AG04450 (cell line): ENCODE measurements at places on chromosomes 2 and 18.

DNA sequence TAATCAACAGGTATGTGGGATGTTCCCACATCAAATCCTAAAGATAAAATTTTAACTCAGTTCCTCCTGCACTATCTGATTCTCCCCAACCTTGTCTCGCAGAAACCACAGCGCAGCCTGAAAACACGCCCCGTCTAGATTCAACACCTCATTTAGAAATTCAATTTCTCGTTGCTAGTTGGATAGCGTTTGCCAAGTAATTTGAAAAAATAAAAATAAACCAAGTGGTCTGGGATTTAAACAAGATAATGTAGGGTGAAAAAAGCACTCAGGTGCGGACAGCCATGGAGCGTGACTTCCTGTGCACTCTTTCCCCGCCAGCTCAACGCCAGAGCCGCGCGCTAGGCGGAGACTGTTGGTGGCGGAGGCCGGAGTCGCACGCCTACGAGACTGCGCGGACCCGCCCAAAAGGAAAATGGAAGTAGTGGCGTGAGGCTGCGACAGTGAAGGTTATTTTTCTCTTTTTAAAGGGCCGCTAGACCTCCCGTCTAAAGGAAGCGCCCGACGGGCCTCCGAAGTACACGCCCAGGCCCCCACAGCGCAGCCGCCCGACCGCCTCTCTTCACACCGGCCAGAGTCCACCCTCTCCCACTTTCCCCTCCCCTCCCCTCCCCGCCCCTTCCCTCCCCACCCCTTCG is 615 bp upstream of the CCNT2 start:
- no peak for DNase-seq

DNA sequence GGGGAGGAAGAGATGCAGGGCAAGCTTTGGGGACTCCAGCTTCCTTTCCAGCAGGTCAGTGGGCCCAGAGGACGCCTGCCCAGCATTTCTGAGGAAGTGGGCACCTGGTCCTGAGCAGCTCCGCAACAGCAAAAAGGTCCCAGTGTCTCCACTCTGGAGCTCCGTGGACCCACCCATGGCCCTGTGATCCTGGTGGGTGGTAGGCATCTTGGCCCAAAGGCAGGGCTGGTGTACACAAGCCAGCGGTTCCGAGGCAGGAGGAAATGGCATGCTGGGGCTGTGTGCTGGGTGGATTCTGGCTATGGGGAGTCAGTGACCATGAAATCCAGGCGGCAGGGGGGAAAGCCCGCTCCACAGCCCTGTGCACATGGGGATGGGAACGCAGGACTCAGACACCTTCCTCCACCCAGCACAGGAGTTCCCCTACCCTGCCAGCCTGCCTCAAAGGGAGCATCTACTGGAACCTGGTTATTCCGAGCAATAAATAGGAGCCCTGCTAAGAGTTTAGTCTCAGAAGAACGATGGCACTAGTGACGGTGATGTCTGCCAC is 206.0 kb downstream of the GLI2 start:
- DNase-seq, result no peak

- no peak for DNase-seq
Observed at GRCh38 chr2:27370816-27371620, 602 bp downstream of the SNX17 start.

- DNase-seq, result no peak
Observed at GRCh38 chr2:151482171-151482725, 72.5 kb downstream of the RIF1 start.

- no peak for DNase-seq
Observed at GRCh38 chr2:215898363-215898762, 115.0 kb downstream of the MREG start.

- DNase-seq, result no peak
Observed at GRCh38 chr2:15971351-15971750, 31.0 kb downstream of the MYCN start.

- no peak for DNase-seq
Observed at GRCh38 chr18:57753063-57753462, 50.1 kb downstream of the ATP8B1 start.

- DNase-seq, result no peak
Observed at GRCh38 chr2:64337314-64337713, 116.6 kb upstream of the LGALSL start.

DNA sequence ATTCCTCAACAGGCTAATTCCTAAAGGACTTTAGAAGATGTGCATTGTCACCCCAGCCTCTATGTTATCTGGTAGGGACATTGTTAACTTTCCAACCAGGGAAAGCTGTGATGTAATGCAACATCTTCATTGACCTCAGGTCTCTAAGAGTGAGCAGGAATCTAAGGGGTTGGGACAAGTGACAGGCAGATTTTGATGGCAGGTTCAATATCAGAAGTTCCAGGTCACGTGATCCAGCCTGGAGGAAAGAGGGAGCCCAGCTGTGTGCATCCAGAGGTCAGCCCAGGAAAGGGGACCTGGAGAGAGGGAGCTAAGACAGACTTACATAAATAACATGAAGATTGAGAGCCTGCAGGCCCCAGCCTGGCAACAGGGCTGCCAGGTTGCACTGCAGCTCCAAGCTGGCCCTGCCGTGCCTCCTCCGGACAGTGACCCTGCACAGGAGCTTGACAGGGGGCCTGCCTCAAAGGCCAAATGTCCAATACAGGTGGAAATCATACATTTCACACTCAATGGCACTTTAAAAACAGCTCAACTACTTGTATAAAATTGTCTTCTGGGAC is 262.2 kb upstream of the MGAT5 start:
- no peak for DNase-seq

DNA sequence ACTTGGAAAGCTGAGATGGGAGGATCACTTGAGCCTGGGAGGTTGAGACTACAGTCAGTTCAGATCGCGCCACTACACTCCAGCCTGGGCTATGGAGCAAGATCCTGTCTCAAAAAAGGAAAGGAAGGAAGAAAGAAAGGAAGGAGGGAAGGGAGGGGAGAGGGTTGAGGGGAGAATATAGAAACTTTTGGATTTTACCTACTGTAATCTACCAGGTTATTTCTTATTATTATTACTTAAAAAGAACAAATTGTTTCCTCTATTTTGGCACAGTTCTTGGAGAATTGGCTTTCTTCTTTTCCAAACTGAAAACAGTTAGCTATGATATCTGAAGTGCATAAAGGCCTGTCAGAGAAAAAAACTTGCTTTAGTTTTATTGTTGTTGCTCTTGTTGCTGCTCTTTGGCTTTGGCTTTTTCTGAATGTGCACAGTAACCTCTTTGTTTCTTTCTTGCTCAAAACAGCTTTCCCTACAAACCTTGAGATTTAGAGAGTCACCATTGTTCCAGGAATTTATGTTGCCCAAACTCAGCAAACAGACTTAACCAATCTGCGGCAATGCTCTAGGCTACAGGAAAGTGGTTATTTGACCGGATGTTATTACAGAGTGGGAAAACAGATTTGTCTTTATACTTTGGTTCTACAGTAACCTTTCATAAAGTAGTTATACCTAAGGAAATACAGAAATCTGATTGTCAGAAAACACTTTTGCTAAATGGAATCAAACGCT is 214.9 kb downstream of the XIRP2 start:
- no peak for DNase-seq
